Chondrocyte (in vitro differentiated cells): ENCODE measurements at places on chromosomes 2 and 18.

- DNase-seq: no peak
Observed at GRCh38 chr18:46096651-46097300, 1.3 kb downstream of the ATP5F1A start.

DNA sequence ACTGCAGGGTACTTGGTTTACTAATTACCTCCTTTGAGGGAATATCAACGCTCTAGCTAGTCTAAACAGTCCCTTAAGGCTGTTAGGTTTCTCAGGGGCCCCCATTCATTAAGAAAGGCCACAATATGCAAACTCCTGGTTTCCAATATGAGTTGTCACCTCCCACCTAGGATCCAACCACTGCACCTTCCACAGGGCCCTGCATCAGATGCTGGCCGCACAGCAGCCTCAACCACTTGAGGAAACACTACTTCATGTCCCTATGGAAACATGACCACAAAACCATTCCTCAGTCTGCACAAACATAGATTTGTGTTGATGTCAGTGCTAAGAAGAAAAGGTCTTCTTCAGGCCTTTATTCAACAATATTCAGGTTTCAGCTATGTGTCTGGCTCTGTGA lies 40.9 kb downstream of the STAT4 start:
- DNase-seq: no peak

DNA sequence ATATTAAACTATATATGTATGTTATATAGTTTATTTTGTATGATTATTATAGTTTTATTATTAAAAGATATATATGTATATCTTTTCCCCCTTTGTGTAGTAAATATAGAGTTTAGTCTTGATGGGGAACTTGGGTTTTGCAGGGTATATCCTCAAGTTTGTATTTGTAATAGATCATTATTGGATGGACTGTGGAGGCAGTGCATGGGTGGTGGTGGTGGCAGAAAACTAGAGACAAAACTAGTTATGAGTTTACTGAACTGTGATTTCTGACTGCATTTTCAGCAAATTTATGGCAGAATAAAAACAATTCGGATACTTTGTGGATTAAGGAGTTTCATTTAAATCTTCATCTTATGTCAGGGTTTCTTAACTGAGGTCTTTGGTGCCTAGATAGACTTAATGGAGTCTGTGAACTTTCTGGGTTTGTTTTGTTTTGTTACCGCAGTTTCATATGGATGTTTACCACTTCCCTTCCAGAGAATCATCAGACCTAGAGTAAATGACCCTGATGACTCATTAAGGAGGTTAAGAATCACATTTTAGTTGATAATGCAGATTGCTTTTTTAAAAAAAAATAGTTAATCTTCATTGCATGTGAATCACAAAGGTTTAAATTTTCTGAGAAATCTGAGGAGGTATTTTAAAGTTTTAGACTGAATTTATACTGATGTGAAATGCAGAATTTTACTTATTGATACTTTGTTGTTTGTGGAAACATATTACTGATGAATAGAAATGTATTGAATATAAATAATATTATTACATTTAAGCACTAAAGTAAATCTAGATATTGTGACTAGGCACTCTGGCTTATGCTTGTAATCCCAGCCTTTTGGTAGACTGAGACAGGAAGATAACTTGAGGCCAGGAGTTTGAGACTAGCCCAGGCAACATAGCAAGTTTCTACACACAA lies 14.5 kb downstream of the EPC2 start:
- DNase-seq: no peak

- DNase-seq: no peak
Observed at GRCh38 chr18:34595690-34596089, 114.4 kb upstream of the DTNA start.

DNA sequence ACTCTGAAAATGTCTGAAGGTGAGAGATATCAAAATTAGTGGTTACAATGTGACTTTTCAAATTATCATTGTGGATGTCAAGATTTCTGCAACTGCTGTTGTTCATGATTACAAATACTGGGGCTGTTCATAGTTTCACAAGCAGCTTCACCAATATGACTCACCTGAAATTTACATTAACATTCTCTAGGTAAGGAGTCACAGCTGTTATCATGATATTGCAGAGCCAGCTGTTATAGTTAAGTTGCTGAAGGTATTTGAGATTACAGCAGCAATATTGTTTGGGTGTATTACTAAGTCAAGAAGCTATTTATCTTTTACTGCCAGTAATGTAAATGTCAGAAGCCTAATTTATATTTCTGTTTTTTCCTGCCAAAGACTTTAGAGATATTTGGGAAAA lies 140.0 kb downstream of the MC4R start:
- DNase-seq: no peak

DNA sequence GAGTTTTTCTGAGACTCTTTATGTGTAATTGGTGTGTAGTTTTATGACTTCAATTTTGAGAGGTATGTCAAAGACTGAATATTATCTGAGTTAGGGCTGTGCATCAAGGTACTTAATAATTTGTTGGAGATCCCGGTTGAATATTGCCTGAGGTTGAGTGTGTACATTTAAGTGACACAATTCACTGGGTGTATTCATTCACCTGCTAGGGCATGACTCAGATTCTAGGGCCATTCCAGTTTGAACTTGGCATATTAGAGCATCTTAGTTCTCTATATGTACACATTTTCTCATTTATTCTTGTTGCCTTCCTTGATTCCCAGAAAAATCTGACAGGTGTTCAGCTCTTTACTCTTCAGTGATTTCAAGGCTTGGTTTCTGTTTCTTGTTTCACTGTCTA lies 12.5 kb downstream of the MAP4K4 start:
- no peak for DNase-seq

DNA sequence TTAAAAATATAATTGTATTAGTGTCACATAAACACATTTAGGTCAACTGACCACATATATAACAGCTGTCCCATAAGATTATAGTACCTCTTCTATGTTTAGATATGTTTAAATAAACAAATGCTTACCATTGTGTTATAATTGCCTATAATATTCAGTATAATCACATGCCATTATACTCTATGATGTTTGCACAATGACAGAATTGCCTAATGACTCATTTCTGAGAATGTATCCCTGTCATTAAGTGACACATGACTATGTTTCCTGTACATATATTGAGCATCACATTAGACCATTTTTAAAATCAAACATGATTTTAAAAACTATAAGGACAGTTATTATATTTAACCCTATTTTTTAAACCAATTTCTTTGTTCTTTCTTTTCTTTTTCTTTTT lies 89.8 kb downstream of the HS6ST1 start:
- no peak for DNase-seq

DNA sequence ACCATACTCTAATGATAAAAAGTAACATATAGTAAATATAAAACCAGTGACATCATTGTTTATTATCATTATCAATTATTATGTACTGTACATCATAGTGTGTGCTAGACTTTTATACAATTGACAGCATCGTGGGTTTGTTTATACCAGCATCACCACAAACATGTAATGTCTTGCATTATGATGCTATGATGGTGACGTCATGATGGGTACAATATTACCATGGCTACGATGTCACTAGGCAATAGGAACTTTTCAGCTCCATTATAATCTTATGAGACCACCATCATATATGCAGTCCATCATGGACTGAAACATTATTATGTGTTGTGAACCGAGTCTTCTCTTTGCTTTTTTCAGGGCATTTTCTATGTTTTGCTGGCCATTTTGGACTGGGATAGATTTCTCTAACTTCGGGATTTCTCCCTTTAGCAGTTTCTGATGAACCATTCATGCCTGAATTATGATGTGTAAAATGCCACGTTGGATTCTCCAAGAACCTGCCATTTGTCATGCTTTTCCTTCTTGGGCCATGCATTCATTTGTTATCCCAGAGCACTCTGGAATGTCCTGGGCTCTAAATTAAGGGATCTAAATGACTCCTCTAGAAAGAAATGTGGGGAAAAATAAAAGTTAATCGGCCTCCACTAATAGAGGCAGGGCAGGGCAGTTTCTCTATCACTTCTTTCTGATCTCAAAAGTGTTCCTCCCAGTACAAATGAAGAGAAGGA lies 325.6 kb upstream of the TNP1 start:
- DNase-seq: no peak

GRCh38 chr18:3415110-3415509 lies 34.9 kb upstream of the TGIF1 start:
- no peak for DNase-seq

DNA sequence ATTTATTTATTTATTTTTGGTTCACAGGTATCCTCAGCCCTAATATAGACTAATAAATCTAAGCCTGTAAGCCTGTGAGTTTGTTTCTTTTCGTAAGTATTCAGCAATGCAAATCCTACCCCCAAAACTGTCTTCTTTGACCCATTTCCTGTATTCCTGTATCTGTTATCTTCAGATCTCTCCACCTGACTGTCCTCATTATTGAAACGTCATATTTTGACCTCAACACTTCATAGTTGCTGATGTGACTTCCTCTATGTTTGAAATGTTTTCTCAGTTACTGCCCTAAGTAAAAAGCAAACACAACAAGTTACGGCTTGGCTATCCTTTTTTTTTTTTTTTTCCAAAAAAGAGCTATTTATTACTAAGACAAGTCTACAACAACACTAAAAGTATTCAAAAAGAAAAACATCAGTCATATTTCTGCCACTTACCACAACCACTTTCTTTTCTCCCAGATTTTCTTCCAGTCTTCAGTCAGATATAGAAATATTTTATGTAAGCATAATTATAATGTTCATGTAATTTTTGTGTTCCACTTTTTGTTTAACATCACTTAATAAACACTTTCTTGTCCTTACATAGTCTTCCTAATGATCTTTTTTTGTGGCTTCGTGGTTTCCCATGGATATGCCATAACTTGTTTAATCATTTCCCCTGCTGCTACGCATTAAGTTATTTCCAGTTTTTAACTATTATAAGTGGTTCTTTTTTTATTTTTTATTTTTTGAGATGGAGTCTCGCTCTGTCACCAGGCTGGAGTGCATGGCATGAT lies 45.0 kb upstream of the EML4 start:
- no peak for DNase-seq

GRCh38 chr2:68115965-68116364 lies 41.7 kb upstream of the PNO1 start:
- no peak for DNase-seq

- DNase-seq: no peak
Observed at GRCh38 chr18:58177004-58177717, 133.1 kb downstream of the NEDD4L start.

DNA sequence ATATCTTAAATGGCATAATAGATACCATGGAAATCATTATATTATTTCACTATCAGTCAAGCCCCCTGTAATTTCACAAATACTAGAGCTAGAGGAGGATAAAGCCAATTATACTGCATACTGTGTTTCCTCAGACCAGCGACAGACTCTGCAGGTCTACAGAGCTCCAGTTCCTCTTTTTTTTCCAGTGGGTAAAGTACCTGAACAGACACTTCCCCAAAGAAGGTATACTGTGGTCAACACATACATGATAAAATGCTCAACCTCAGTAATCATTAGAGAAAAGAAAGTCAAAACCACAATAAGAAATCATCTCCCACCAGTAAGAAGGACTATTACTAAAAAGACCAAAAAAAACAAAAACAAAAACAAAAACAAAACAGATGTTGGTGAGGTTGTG lies 44.6 kb downstream of the SCN7A start:
- no peak for DNase-seq

DNA sequence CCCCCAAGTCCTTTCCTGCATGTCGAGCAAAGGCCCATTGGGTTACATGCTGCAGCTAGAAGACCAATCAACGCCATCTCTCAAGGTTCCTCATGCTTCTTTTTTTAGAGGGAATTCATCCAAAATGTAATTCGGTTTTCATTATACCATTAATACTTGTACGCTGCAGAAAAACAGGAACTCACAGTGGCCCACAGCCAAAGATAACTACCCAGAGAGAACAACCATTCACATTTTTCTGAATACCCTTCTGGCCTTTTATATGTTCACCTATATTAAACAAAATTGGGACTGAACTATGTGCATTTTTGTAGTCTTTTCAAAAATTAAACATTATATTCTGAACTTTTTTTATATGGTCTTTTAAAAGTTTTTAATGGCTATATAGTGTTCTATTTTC lies 25.8 kb downstream of the FARP2 start:
- DNase-seq: no peak

GRCh38 chr18:62399781-62400308 lies 74.7 kb downstream of the TNFRSF11A start:
- no peak for DNase-seq

DNA sequence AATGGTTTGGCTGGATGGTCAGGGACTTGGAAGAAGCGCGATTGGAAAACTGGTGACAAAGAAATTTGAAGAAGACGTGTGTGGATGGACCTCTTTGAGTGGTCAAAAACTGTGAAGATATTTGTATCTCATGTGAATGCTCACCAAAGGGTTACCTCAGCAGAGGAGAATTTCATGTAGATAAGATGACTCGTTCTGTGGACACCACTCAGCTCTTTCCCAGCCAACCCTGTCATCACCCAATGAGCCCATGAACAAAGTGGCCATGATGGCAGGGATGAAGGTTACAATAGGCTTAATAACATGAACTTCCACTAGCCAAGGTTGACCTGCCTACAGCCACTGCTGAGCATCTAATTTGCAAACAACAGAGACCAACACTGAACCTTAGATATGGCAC lies 248.3 kb downstream of the KCNE4 start:
- DNase-seq: no peak

GRCh38 chr2:25816249-25816648 lies 62.0 kb downstream of the ASXL2 start:
- no peak for DNase-seq

DNA sequence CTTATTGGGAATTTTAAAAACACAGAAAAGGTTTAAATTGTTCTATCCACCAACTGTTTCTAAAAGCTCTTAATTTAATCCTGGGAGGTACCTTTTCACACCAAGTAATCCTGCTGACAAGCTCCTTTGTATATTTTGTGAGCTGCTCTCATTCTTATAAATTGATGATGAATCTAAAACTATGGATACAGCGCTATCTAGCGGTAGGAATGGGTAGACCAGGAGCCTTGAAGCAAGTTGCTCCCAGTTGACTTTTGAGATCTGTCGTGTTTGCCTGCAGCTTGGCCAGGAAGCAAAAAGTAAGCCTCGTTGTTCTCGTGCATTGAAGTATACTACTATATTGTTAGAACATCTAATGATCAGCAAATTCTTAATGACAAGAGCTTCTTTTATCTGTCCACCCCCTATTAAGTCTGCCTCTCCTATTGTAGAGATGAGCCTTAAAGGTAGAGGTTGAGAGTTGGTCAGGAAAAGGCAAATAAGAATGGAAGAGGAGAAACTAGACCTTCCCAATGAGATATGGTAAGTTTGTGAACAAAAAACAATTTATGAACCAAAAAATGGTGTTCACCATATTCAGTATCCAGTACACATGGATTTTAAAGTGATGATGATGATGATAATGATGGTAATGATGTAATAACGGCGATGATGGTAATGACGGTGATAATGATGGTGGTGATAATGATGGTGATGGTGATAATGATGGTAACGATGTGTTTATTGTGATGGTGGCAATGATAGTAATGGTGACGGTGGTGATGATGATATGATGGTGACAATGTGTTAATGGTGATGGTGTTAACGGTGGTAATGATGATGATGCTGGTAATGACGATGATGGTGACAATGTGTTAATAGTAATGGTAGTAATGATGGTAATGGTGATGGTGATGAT lies 212.1 kb upstream of the NCKAP5 start:
- DNase-seq: no peak

- DNase-seq: no peak
Observed at GRCh38 chr2:173023718-173024117, 51.9 kb upstream of the MAP3K20 start.
